Activated naive CD4-positive, alpha-beta T cell treated with anti-CD3 and anti-CD28 coated beads, Interleukin-2, amount 50 U/mL, for 16 hours (primary cell): ENCODE measurements at places on chromosomes 7 and 10.

GRCh38 chr10:100470367-100470766 is 7.6 kb downstream of the WNT8B start:
- no peak for DNase-seq

DNA sequence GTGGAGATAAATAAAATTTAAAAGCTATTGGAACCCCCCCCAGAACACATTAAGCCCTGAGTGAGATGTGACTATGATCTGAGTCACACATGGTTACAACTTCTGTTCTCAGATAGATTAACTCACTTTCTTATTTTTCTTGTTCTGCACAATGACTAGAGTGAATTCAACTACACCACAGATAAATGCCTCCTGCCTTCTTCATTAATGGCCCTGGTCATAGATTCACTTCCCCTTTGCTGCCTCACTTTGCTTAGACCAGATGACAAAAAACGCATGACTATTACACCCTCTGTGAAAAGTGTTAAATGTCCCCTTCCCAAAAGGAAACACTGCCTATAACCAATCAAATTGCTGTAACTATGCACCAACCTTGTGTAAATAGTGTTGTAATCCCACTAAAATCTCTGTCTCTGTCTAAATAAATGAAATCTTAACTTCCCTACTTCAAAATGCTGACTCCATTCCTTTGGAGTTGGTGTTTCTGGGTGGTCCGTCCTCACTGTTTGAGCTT is 49.4 kb downstream of the AKR1D1 start:
- DNase-seq: no peak

DNA sequence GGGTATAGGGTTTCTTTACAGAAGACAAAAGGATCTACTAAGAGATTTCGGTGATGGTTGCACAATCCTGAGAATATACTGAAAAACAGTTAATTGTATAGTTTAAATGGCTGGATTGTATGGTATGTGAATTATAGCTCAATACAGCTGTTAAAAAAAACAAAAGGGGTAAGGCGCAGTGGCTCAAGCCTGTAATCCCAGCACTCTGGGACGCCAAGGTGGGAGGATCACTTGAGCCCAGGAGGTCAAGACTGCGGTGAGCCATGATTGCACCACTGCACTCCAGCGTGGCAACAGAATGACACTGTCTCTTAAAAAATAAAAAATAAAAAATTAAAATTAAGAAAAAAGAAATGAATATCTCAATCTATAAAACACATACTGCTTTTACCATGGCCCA is 18.5 kb downstream of the ESYT2 start:
- no peak for DNase-seq

GRCh38 chr7:2523941-2524807 is 4.6 kb downstream of the LFNG start:
- no peak for DNase-seq

- DNase-seq: no peak
Observed at GRCh38 chr10:16867556-16867955, 50.3 kb upstream of the RSU1 start.

GRCh38 chr10:27760867-27761266 is 15.2 kb upstream of the MKX start:
- DNase-seq: no peak

- no peak for DNase-seq
Observed at GRCh38 chr10:118482393-118483331, 112.8 kb downstream of the PRLHR start.

DNA sequence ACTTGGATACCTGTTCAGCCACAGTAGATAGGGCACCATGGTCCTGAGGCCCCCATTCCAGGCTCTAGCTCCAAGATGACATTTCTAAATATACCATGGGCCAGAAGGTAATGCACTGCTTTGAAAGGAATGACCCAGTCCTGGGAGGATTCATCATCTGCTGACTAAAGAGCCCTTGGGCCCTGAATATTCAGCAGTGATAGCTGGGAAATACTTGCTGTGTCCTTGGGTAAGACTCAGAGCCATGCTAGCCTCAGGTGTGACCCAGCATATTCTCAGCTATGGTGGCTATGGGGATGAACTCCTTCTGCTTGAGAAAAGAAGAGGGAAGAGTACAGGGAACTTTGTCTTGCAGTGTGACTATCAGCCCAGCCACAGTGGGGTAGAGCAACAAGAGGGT is 21.3 kb upstream of the AGR2 start:
- no peak for DNase-seq

DNA sequence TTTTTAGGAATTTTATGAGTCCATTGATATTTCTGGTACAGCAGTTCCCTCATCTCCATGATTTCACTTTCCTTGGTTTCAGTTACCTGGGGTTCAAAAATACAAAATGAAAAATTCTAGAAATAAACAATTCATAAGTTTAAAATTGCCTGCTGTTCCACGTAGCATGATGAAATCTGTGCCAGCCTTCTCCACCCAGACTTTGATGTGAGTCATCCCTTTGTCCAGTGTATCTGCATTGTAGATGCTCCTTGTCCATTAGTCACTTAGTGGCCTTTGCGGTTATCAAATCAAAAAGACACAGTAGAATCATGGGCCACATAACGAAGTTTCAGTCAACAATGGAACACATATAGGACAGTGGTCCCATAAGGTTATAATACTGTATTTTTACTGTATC is 286.9 kb downstream of the PTEN start:
- DNase-seq: no peak

GRCh38 chr10:121754666-121755065 is 156.4 kb upstream of the FGFR2 start:
- DNase-seq: no peak

GRCh38 chr10:88156341-88156740 is 292.9 kb downstream of the PTEN start:
- no peak for DNase-seq

DNA sequence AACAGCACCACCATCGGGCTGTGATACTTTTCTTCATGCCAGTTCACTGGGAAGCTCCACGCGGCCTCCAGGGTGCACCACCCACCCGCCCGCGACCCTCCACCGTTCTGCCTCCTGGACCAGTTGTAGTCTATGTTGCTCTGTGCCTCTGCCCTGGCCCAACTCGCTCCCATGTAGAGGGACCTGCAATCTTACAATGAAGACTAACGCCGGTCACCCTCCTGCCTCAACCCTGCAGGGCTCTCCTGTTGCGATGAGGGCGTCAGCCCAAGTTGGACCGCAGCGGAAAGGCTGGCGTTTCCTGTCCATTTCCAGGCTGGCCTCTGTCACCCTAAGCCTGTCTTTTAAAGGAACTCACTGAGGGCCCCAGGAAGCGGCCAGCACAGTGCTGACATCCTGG is 34.9 kb downstream of the IL15RA start:
- DNase-seq: no peak

DNA sequence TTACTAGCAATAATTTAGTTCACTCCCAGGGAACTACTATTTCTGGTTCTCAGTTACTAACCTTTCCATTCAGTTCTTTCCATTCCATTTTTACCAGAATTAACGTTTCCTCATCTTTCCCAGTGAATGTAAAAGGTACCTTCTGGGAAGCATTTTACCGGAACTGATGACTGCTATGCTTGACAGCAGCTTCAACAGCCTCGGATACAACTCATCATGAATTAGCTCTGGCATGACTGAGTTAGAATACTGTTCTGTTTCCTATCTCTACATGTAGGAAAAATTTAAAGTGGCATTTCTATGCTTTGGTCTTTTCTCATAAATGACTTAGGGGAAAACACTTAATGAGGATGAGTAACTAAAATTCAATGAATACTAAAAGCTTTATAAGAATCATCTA is 18.6 kb downstream of the TAS2R41 start:
- no peak for DNase-seq

DNA sequence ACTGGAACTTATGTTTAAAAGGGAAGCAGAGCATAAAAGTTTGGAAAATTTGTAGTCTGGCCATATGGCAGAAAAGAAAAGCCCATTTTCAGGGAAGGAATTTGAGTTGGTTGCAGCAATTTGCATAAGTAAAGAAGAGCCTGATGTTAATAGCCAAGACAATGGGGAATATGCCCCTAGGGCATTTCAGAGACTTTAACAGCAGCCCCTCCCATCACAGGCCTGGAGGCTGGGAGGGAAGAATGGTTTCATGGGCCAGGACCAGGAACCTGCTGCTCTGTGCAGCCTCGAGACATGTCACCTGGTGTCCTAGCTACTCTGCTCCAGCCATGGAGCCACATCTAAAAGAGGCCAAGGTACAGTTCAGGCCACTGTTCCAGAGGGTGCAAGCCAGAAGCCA is 35.3 kb downstream of the HTR7 start:
- DNase-seq: no peak

DNA sequence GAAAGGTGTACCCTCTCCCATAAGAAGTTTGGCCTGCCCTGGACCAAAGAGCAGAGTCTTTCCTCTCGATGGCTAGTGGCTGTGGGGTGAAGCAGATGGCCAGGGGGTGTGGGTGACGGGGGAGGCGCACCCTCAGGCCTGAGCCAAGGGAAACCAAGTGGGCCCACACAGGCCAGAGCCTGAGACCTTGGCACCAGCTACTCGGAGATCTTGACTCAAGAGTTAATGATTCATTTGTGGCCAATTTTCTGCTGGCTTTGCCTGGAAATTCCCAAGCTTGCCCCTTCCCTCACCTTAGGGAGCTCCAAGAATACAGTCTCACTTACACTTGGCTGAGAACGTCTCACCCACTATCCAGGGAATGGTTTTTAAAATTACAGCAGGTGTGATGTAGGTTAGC is 42.7 kb downstream of the ZMIZ1 start:
- DNase-seq: no peak

DNA sequence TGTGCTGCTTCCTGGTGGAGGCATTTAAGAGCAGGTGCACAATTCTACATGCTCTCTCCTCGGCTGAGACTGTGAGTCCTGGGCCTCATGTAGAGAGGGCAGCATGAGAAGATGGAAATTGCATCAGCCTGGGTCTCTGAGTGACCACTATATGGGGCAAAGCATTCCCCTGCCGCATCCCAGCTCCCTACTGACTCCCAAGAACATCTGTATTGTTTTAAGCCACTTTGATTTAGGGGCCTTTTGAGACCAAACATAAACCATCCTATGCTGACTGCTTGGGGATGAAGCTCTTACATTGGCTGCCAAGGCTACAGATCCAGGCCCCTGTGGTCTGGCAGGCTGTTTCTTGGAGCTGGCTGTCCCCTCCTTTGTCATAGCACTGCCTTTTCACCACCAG is 101.3 kb upstream of the TBX20 start:
- DNase-seq: no peak

- DNase-seq: no peak
Observed at GRCh38 chr7:24713850-24714675, 43.2 kb downstream of the GSDME start.

DNA sequence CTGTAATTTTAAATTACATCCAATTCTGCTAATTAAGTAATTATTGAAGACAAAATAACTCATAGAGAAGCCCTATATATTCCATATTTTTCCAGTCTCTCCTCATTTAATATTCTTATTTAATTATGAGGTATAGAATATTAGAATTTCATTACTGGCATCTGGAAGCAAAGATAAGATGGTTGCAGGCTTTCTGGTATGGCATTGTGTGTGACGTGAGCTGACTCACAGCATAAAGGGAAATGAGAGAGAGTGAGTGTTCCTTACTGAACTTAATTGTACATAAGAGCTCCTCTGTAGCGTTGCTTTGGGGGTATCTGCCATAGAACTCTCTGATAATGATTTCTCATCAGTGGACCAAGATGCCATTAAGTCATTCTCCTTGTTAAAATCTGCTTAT is 127.4 kb upstream of the TEX47 start:
- no peak for DNase-seq

- no peak for DNase-seq
Observed at GRCh38 chr7:43537765-43538403, 45.0 kb upstream of the STK17A start.

DNA sequence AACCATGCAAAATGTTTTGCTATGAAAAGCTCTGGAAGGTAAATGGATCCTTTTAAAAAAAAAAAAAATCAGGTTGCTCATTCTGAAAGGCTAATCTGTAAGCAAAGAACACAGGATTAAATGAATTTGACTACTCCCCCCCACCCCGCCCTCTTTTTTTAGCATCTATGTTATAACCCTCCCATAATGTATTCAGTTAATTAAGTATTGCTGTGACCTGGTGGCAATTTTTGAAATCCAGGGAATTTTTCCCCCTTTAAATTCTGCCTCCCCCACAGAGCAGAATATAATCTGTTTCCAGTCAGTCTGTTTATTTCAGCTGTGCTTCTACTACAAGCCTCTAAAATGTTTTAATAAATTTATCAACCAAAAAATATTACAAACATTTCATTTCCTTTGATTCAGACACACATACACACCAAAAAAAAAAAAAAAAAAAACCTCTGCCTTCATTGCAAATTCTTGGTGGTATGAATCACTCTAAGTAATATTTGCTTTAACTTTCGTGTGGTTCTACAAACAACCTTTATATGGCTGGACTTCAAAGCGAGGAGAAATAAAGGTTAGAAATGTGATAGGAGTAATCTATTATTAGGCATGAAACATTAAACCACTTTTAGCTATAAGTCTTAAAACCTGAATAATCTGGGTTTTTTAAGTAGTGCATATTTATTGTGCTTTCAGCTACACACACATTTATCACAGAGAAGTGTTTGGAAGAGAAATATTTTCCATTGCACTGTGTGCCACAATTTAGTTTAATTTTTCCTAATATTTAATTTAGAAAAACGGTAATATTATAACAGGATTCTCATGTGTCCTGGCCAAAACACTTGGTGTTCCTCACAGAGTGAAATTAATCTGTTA is 64.4 kb upstream of the ARID5B start:
- no peak for DNase-seq

DNA sequence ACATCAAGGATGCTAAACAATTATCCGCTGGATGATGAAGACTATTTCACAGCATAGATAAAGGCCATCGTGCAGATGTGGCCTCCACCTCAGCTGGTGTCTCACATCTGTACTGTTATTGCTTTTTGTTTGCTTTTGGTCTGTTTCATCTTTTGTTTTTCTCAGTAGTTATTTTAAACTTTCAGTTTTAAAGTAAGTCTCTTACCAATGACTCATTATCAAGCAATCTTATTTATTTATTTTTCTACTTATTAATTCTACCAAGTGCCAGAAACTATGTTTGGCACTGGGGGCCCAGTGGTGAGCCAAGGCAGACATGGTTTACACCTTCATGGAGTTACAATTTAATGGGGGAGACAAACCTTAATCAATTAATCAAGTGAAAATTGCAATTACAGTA is 250.9 kb upstream of the TMEM72 start:
- no peak for DNase-seq

- DNase-seq: no peak
Observed at GRCh38 chr7:129840757-129841156, 112.0 kb downstream of the UBE2H start.

DNA sequence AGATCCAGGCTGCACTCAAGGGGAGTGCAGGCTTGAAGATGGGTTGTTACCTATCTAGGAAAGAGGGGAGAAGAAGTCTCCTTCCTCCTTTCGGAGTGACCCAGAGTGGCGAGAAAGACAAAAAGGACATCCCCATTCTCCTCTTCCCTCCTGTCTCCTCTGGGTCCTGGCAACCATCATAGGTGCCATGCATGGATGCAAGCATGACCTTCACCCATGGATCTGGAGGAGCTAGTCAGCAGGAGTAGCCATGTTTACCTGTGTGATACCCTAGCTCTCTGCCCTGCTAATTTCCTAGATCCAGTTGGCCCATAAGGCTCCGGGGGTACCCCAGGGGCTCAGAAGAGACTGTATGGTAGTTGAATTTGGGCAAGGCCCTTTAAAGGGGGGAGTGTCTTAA is 17.2 kb upstream of the CROT start:
- no peak for DNase-seq
